ENCODE measurements at places on chromosomes 6 and 20. TPM values are rescaled to one million over a fixed set of nuclear protein-coding genes. Genes with fewer than 3 reads are reported as not detected.

Gene RIMS1
- 0.32 TPM for total RNA-seq

Gene KHDC1L
- total RNA-seq = not detected

Gene PSORS1C1
- total RNA-seq = 3.3 TPM

Gene ENPP4
- 9.9 TPM for total RNA-seq

Gene WASF1
- 12.3 TPM for total RNA-seq

Gene SLC17A1
- not detected for total RNA-seq

Gene SLC17A9
- total RNA-seq = 19.2 TPM

Gene BMP7
- total RNA-seq = not detected

Gene SLC44A4
- total RNA-seq = 0.32 TPM

Gene ABT1
- 24.7 TPM for total RNA-seq

Gene AGPAT4
- total RNA-seq = 7.5 TPM

Gene IL17F
- total RNA-seq = not detected

Gene ZC3H12D
- total RNA-seq = not detected

Gene GPR6
- total RNA-seq = not detected

Gene CAP2
- 1.6 TPM for total RNA-seq

Gene DLL1
- total RNA-seq = 1.7 TPM

Gene BPIFB4
- total RNA-seq = not detected

Gene C6orf58
- not detected for total RNA-seq

Gene LEMD2
- total RNA-seq = 57.4 TPM

Gene PLCB1
- 18.5 TPM for total RNA-seq

Gene SLCO4A1
- 3.6 TPM for total RNA-seq

Gene ADGRG6
- 158 TPM for total RNA-seq

Gene UST
- total RNA-seq = 0.76 TPM

Gene RAET1G
- 0.30 TPM for total RNA-seq

Gene BMP2
- 15.6 TPM for total RNA-seq

Gene SYCP2
- 0.30 TPM for total RNA-seq

Gene TCF19
- total RNA-seq = 15.6 TPM

Gene MYCT1
- total RNA-seq = 133 TPM

Gene EFCAB8
- not detected for total RNA-seq

Gene MRPS18B
- total RNA-seq = 55.5 TPM

Gene NOX3
- total RNA-seq = not detected

Gene APOBEC2
- not detected for total RNA-seq

Gene TP53TG5
- total RNA-seq = not detected

Gene LYRM2
- total RNA-seq = 17.9 TPM

Gene FUT9
- not detected for total RNA-seq

Gene PLN
- under 0.01 TPM for total RNA-seq

Gene SPATS1
- not detected for total RNA-seq

Gene ZNF391
- total RNA-seq = 0.76 TPM

Gene TNFRSF6B
- 41.5 TPM for total RNA-seq

Gene IMPG1
- total RNA-seq = under 0.01 TPM

Gene ABHD16B
- not detected for total RNA-seq

Gene MLN
- not detected for total RNA-seq

Gene TMEM170B
- total RNA-seq = 3.6 TPM

Gene CENPQ
- total RNA-seq = 6.5 TPM

Gene NRSN2
- 8.8 TPM for total RNA-seq

Gene BTNL2
- not detected for total RNA-seq

Gene SLC22A1
- total RNA-seq = under 0.01 TPM

Gene GGTLC1
- not detected for total RNA-seq

Gene CST3
- 81.8 TPM for total RNA-seq

Gene CYP24A1
- not detected for total RNA-seq

Gene RAD21L1
- total RNA-seq = not detected

Gene MAS1
- not detected for total RNA-seq

Gene TSPO2
- total RNA-seq = not detected
